GM03348 (cell line): ENCODE measurements at places on chromosomes 4 and X.

DNA sequence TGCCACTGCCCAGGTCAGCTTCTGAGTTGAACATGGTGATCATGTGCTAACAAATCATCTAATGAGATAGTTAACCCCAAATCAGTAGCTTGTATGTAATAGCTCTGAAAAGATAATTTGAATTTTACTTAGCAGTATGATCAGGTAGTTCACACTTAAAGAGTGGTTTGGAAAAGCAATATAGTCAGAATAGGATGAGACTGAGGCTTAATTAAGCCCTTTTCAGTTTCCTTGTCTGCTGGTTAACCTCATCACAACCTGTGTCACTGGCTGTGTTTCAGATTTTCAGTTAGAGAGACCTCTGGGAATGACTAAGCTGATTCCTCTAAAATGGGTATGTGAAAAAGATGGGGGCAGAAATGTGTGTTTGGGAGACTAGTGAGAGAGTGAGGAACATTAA is 38.1 kb downstream of the GPR174 start:
- DNase-seq: no peak

- no peak for DNase-seq
Observed at GRCh38 chr4:3344104-3344503, 51.3 kb downstream of the RGS12 start.

DNA sequence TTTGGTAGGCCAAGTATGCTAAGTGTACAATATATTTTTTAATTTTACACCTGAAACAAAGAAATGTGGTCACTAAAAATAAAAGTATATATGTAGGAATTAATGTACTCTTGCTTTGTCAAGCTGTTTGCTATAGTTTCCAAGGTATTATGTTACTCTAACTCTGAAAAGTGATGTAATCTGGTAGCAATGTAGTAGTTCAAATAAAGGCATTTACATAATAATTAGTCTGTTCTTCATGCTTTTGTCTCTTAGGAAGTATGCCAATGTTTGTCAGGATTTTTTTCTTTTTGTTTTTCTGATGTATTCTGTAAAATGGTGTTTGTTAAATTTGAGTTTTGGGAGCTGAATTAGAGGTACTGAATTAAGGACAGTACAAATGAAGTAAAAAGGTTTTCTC is 89.5 kb downstream of the PLS3 start:
- no peak for DNase-seq

- no peak for DNase-seq
Observed at GRCh38 chrX:130196466-130196865, 24.7 kb downstream of the RAB33A start.

- DNase-seq: no peak
Observed at GRCh38 chrX:54995621-54996020, 1.6 kb upstream of the PFKFB1 start.

DNA sequence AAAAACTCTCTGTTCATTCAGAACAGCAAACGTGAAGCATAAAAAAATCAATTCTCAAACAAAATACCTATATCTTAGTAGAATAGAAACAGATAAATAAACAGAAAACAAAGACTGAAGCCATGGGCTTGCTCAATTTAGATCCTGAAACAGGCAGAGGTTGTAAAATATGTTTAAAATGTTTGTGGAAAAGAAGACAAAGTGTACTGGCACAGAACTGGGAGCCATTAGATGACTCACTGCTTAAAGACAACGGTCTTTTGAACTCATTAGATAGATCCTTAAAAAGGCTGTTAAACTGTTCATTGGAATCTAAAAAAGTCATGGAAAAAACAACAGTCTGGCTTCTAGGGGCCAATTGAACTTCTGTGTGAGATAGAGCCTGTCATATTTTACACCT is 247.0 kb upstream of the NDST4 start:
- no peak for DNase-seq

DNA sequence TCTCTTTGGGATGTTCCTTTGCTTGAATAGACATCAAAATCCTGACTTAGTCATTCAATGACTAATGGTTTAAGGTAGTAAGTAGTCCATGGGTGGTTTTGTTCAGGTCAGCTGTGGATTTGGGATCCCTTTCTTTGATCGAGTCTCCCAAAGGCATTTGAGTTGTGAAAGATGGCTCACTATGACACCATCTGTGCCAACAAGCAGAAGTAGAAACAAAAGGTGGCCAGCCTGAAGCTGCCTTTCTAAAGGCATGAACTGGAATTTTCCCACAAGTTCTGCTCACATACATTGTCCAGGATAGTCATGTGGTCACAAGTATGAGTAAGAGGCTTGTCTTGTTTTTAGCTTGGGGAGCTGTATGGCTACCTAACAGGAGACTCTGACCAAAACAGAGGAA is 129.9 kb downstream of the CCNG2 start:
- DNase-seq: no peak

- no peak for DNase-seq
Observed at GRCh38 chrX:36357855-36358254, 438.3 kb downstream of the CFAP47 start.
